ENCODE measurements at places on chromosomes 2 and 18.

- no peak for DNase-seq
Observed at GRCh38 chr2:15357186-15357585, 203.9 kb downstream of the NBAS start.

DNA sequence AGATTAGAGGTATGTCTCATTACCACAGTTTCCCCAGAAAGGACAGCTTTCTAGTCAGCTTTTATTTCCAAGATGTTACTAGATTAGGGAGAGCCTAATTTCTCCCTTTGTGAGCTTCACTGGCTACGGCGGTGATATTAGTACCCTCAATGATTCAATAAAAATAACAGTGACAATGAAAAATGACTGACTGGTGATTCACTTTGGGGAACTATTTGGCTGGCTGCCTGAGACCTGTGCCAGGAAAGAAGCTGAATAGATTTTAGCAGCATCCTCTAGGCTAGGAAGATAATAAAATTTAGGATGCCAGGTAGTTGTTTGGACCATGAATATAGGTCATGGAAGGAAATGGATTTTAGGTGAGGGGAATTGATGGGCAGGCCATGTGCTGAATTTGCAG lies 178.7 kb downstream of the FMNL2 start:
- no peak for DNase-seq

- no peak for DNase-seq
Observed at GRCh38 chr2:236939721-236940231, 145.9 kb upstream of the COPS8 start.

GRCh38 chr18:8948471-8949149 lies 153.9 kb upstream of the NDUFV2 start:
- no peak for DNase-seq

DNA sequence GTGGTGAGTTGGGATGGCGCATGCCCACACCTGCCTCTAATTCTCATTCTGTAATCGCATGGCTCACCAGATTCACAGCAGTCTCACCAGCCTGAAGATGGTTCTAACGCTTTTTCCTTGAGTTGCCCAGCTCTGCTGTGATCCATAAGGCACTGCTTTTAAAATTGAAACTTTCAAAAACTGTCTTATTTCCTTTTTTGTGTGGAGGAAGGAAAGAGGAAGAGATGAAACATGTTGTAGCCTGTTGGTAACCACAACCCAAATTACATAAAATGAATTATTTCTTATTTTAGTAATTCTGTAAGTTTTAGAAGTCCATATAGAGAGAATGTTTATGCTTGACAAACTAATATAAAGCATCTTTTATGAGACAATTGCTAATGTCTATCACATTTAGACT lies 165.4 kb downstream of the RBM43 start:
- no peak for DNase-seq

- no peak for DNase-seq
Observed at GRCh38 chr2:131035112-131035825, 58.0 kb downstream of the FAM168B start.

DNA sequence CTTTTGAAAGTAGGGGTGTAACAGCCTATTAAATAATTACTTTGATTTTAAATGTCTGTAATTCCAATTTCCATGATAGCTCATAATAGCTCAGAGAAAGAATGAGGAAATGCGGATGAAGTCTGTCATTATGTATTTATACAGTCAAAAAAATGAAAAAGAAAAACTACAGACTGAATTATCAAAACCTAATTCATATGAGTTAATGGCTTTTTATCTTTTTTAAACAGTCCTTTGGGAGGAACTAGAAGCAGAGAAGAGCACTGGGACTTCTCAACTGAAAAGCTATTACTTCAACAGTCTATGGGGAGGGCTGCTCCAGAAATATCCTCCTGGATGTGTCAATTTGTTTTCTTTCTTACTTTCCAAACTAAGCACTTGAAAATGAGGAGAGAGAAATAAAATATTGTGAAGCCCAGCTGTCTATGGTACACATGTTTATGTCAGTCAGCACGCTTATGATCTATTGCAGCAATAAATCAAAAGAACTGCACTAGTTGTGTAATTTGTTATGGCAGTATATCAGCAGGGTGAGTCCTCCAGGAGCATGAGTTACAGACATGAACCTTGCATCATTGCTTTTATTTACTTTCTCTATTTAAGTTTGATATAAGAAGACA lies 1550.2 kb downstream of the LRP1B start:
- DNase-seq = no peak

DNA sequence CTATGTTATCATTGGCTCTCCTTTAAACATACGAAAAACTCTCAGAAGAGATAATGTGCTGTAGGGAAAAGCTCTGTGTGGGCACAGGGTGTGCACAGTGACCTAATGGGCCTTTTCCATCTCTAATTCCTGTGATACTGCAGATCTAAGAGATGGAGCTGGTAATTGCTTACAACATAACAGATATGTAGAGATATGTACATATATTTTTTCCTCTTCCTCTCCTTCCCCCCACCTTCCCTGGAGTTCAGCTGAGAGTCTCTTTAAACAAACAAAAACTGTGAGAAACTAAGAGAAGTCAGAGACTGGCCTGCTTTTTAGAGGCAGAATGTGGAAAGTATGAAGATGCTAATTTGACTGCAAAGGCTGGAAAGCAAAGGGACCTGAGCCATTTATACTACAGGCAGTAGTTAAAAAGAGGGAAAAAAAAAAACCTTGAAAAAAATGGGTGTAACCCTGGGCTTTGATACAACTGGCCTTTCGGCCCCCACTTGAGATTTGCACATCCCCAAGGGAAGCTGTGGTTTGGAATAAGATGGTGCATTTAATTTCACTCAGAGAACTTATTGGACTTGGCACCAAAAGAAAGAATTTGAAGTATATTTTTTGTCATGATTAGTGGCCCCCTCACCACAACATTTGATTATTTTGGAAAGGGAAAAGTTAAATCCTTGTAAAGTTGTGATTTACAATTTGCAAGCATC lies 502.2 kb upstream of the ZEB2 start:
- no peak for DNase-seq

- no peak for DNase-seq
Observed at GRCh38 chr2:10520154-10520553, 72.0 kb upstream of the ODC1 start.
